ENCODE measurements at places on chromosomes 4 and X. TPM values are rescaled to one million over a fixed set of nuclear protein-coding genes. Genes with fewer than 3 reads are reported as not detected.

DNA sequence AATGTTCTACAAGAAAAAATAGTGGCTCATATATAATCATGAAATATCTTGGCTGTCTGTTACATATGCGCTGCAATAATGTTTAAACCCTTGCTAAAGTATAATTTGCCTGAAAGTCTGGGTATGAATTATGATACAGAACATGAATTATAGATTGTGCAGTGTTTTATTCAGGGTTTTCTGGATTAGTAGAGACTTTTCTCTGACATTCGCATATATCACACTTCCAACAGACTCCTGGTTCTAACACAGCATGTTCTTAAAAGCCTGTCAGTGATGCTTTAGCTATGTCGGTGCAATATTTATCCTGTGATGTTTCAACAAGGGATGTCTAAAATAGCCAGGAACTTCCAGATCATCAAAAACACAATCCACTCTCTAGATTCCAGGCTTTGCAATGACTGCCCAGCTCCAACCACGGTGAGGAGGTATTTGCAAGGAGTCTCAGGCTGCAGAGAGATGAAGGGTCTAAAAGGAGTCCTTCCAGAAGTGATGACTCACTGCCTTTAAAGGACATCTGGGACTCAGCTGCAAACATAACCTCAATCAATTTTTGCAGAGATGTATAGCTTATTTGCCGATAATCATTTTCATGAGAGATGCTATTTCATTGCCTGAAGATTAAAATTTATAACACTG lies 69.4 kb downstream of the RWDD4 start:
- no peak for DNase-seq

DNA sequence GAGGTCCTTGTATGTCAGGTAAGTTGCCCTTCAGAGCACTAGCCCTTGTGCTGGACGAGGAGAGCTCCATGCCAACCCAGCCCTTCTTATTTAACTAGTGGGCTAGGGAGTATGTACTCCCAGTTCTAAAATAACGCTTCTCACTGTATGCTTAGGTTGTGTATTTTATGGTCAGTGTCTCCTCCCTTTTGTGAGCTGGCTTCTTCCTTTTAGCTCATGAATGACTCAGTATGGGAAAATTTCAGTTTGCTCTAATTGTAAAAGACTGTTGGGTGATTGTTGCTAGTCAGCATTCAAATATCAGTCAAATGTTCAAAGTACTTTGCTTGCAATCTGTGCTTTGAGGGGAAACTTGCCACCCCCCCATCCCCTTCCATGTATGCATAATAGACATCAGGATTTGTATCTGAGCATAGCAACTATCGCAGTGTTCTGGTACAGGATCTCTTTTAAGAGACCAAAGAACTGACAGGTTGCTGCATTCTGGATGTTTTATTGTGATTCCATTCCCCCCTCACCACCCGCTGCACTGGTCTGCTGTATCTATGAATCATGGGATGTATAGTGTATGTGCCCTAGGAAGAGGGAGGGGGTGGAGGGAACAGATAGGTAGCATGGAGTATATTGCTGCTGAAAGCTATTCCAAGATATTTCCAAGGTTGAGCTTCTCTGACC lies 34.7 kb downstream of the DLG3 start:
- DNase-seq: no peak

F11 gene
- total RNA-seq: not detected

ITM2A gene
- 145 TPM for total RNA-seq

- no peak for DNase-seq
These were observed 182.8 kb upstream of the GRID2 start for GRCh38 chr4:92120810-92121498.

PCDH19 gene
- total RNA-seq: not detected

TMEM31 gene
- total RNA-seq: not detected

GRCh38 chr4:6495736-6496135 lies 23.3 kb upstream of the PPP2R2C start:
- no peak for DNase-seq

CD40LG gene
- total RNA-seq: 139 TPM

SOWAHB gene
- total RNA-seq: not detected

DNA sequence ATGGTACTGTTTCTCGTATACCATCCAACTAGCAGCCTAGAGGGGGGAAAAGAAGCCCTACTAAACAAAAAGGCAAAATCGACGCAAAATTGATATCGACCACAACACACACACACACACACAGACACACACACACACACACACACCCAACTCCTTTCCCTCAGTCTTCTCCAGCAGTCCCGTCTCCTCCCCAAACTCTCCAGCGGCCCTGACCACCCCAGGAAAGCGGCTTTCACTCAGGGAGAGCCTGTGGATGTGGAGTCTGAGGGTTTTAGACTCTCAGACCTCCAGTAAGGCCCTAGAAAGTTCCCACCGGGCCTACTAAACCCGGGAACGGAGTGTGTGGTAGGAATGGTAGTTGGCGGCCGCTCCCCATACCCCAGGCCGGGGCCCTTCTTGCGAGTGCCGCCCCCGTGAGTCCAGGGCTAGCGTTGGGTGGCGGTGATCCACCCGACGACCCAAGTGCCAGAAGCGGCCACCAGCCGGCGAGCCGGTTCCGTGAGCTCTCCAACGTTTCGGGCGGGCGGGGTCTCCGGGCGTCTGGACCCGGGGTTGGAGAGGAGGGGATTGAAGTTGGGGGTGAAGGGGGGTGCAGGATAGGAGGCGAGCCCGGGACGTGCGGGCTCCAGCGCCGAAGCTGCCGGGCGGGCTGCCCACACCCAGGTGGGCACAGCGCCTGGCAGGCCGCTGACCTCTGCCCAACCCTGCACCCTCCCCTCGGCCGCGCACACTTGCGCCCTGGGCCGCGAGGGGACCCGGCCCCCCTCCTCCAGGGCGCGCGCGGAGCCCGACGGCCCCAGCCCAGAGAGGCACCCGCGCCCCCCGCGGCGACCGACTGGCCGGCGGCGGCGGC lies 13.7 kb downstream of the ARX start:
- DNase-seq: no peak

- no peak for DNase-seq
These were observed 9.9 kb upstream of the MOB1B start for GRCh38 chr4:70892086-70892769.

GRCh38 chr4:145626623-145626982 lies 7.4 kb downstream of the MMAA start:
- DNase-seq: no peak

PACRGL gene
- 8.0 TPM for total RNA-seq

XAGE2 gene
- total RNA-seq: not detected

CDKL2 gene
- 1.3 TPM for total RNA-seq

DNA sequence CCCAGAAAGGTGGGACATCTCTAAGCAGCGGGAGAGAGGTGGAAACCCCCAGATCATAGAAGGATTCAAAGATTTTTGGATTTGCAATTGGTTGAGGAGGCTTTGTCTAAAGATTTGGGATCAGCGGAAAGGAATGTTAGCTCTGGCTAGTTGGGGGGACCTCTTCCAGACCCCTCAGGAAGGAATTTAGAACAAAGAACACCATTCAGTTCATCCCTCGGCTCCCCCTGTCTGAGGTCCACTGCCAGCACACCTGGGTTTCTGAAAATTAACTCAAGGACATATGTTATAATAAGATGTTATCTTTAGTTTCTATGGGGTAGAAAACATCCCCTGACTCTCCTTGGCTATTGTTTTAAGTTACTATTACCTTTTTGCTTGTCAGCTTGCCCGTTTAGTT lies 163.6 kb downstream of the CEP135 start:
- DNase-seq: no peak

GRCh38 chr4:182648766-182649165 lies 268.4 kb downstream of the DCTD start:
- no peak for DNase-seq

DNA sequence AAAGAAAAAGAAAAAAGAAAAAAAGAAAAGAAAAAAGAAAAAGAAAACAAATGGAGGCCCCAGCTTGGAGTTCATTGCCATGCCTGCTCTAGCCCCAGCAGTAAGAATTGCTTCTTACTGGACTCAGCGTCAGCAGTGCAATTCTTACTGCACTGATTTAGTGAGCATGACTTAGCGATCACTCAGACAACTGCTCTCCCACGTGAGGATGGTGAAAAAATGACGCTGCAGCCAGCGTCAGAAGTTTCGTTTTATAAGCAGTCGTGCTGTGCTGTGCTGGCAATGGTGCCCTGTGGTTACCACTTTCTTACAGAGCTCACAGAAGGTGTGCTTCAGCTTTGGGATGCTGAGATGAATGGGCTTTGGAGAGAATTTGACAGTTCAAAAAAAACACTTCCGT lies 68.3 kb upstream of the DDX3X start:
- DNase-seq: peak; percentile 60

SPINK2 gene
- 1.0 TPM for total RNA-seq

XK gene
- total RNA-seq: not detected

- DNase-seq: no peak
These were observed 306.4 kb downstream of the CXXC4 start for GRCh38 chr4:104188301-104188700.

- DNase-seq: no peak
These were observed 53.7 kb upstream of the IRF2 start for GRCh38 chr4:184528051-184528450.

DNA sequence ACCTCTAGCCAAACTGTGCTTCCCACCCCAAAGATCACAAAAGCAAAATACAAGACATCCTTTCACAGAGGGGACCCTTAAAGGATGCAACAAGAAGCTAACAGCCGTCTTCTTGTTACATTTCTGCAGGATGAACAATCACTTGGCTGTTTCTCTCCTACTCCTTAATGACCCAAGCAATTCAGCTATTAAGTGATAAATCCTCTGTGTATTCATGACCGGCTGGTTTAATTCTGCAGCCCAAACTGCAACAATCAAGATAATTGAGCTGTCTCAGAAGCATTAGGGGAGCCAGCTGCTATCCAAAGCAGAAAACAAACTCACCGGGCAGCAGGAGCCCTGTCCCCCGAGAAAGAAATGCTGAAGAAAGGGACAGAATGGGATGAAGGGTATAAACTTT lies 85.9 kb upstream of the ACSL4 start:
- no peak for DNase-seq

- no peak for DNase-seq
These were observed 148.3 kb downstream of the CPEB2 start for GRCh38 chr4:15150631-15151030.

DNA sequence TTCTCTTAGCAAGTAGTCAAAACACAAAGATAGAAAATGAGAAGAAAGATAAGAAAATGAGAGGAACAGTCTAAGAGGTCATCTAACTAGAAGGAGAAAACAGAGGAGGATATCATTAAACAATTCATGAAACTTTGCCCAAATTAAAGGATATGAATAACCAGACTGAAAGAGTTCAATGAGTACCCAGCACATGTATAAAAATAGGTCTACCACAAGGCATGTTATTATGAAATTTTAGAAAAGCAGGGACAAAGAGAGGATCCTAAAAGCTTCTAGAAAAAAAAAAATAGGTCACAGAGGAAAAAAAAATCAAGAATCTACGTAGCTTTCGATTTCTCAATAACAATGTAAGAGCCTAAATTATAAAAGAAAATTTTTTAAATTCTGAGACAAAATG lies 118.5 kb downstream of the WDFY3 start:
- no peak for DNase-seq

NPY2R gene
- not detected for total RNA-seq

DNA sequence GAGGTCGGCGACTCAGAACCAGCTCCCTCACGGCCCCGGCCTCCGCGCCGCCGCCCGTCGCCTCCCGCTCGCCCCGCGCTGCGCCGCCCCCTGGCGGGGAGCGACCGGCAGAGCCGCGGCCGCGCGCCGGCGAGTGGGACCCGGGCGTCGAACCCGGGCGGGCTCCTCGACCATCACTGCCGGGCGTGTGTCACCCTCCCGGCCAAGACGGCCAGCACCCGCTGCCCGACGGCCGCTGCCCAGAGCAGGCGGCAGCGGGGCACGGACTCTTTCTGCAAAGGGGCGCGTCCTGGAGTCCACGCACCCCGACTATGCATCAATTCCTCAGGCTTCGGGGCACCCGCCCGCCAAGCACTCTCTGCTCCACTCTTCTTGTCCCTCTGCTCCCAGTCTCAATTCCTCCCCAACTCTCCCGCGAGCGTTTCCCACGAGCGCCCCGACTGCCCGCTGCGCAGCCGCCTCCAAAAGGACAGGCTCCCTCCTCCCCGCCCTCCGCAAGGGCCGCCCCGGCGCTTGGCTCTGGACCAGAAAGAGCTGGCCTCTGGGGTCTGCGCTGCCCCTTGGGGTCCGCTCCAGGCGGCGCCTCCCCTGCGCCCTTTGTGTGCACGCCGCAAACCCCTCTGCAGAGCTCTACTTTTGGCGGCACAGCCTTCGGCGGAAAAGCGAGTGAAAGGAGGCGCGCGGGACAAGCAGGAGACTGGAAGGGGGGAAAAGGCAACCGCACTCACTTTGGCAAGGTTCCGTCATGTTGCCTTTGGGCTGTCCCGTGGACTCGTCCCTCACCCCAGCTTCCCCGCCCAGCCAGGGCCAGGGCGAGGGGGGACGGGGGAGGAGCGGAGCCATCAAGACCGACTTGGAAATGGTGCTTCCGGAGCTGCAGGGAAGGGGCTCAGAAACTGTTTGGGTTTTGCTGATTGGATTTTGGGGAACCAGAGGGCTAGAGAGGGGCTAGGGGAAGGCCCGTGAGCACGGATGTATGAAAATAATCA lies 1.0 kb downstream of the PDE5A start:
- peak; percentile 62 for DNase-seq

- DNase-seq: no peak
These were observed 17.4 kb downstream of the JADE3 start for GRCh38 chrX:46929439-46930261.

DNA sequence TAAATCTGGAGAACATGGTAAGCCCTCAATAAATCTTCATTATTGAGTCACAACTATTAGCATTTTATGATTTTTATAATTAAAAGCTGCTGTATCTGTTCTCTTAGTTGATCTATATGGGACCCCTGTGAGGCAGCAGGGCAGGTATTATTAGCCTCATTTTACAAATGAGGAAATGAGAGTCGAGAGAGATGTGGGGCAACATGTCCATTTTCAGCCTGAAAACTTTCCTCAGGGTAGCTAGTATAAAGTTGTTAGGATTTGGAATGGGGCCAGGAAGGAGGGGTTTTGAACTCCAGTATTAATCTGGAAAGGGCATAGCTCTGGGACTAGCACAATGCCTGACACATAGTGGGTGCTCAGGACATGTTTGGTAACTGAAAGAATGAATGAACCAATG lies 191.7 kb upstream of the GPC4 start:
- DNase-seq: no peak

Data from activated CD4-positive, alpha-beta memory T cell treated with anti-CD3 and anti-CD28 coated beads, Interleukin-2, amount 10 ng/mL, durations not matched to agents 7 days and 5 days (primary cell).